Uterus (tissue), 4 donors: ENCODE measurements at places on chromosomes 2 and 18. TPM values are rescaled to one million over a fixed set of nuclear protein-coding genes. Genes with fewer than 3 reads are reported as not detected.

DNA sequence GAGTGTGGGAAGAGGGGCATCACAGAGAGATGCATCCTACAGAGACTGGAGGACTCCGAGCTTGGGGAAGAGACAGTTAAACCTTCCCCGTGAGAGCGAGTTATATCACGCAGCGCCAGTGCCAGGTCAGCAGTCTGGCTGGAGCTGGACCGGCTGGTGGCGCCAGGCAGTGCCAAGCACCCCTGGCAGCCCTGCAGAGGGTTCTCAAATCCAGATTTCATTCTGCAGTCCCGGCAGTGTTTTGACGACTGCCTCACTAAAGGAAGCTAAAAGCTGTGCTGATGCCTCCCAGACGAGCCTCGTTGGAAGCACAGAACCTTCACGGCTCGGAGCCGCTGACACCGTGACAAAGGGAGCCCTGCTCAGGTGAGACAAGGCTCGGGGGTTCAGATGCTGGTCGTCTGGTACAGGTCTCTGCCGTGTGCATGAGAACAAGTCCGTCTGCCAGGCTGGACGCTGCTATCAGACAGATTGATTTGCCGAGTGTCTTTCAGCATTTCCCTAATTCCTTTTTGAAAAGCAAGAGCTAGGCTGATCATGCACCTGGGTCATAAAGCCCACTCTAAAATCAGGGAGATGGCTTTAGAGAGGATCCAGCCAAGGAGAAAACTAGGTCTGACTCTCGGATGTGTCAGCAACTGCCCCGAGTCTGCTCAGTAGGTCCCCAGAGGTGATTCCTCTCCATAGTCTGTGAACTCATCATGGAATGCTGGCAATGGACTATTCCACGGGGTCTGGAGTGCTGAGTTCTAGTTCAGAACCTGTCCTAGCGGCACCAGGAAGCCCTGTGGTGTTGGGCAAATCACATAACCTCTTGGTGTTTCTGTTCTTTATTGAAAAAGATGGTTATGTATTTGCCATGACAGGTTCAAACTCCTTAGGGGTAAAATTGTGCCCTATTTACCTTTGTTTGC lies 240.6 kb downstream of the SOX11 start:
- no peak overlapping the region for H3K27ac ChIP-seq
- H3K36me3 ChIP-seq, result no peaks in the 10 kb centered on the region
- no peak overlapping the region for H3K4me3 ChIP-seq
- no peaks in the 10 kb centered on the region for H3K4me1 ChIP-seq
- H3K27me3 ChIP-seq, result no peaks in the 10 kb centered on the region
- DNase-seq, result no peak

GRCh38 chr2:13413989-13414388 lies 697.3 kb downstream of the TRIB2 start:
- no peak for DNase-seq
- H3K4me1 ChIP-seq, result no peaks in the 10 kb centered on the region
- no peak overlapping the region for H3K27ac ChIP-seq
- no peaks in the 10 kb centered on the region for H3K36me3 ChIP-seq
- no peak overlapping the region for H3K4me3 ChIP-seq

POMC gene
- total RNA-seq, result 8.5 TPM

DNA sequence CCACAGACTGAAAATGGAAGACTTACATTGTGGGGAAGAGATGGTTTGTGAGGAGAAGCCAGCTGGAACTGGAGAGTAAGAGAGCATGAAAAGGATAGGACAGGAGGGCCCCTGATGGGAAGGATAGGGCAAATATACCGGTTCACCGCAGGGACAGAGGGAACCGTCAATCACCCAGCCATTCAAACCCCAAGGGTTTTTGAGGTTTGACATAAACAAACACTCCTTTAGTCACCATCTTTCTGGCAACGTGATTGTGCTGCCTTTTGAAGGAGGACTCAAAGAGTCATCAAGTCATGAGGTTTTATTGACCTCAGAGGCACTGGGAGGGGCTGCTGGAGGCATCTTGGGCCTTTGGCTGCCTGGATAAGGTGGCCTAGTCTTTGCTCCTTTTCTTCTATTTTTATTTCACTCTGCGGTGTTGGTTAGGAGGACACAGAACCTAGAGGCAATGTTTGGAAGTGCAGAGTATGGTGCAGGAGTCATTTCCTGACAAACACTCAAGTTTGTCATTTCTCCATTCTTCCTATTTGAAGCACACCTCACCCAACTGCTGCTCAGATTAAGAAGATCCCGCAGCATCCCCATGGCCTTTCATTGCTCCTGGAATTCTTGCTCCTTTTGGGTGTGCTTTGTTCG lies 487.3 kb upstream of the SPRED2 start:
- H3K4me3 ChIP-seq, result no peak overlapping the region
- H3K27me3 ChIP-seq, result no peaks in the 10 kb centered on the region
- no peak for DNase-seq
- H3K36me3 ChIP-seq, result no peaks in the 10 kb centered on the region
- H3K4me1 ChIP-seq, result no peaks in the 10 kb centered on the region

GRCh38 chr2:57947398-57947797 lies 99.2 kb upstream of the VRK2 start:
- no peak overlapping the region for H3K27ac ChIP-seq
- H3K27me3 ChIP-seq, result no peaks in the 10 kb centered on the region
- no peak overlapping the region for H3K4me3 ChIP-seq

DNA sequence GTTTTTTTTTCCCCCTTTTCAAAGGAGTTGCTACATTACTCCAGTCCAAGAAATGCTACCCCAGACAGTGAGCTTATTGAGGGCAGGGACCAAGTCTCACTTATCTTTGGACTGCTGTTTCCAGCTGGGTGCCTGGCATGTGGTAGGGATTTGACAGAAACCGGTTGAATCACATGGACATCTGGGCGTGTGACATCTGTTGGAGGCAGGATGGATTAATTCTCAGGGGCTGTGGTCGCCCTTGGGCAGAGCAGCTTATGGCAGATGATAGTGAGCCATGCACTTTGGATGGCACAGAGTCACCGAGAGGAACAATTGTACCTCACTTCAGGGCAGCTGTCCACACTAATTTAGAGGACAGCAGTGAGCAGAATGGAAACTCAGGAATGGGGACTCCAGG lies 254.6 kb upstream of the ID2 start:
- no peaks in the 10 kb centered on the region for H3K36me3 ChIP-seq
- H3K4me1 ChIP-seq, result no peaks in the 10 kb centered on the region
- no peak overlapping the region for H3K4me3 ChIP-seq
- no peaks in the 10 kb centered on the region for H3K27me3 ChIP-seq
- DNase-seq, result no peak
- no peak overlapping the region for H3K27ac ChIP-seq

DNA sequence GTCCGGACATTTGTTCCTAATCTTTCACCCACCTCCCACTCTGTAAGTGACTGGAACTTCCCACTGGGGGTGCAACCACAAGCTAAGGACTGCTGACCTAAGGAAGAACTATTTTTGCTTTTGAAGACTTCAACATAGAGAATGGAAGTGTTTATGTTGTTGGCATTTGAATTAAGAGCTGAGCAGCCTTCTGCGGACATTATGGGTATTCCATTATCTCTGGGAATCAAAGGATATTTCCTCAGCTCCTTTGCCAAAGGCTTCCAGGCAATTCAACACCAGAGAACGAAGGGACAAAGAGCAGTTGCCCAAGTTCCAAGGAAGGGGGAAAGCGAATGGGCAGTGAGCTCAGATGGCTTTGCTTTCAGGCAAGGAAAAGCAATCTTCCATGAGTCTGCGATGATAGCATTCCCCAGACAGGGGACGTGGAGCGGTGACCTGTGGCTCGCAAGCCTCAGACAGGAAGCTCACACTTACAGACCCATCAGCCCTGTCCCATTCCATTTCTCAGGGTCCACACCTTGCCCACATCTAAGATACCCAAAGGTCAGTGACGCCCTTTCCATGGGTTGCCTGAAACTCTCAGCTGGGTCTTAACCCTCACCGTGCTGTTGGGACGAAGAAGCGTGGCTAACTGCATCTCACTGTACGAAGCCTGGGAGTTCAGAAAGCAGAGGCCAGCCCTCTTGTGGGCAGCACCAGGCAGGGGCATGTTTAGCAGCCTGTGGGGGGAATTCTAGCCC lies 116.8 kb downstream of the COPS8 start:
- no peaks in the 10 kb centered on the region for H3K27me3 ChIP-seq
- peaks cover 10% of the 10 kb centered on the region for H3K4me1 ChIP-seq
- no peak for DNase-seq
- no peak overlapping the region for H3K4me3 ChIP-seq

- no peak for DNase-seq
- H3K36me3 ChIP-seq, result no peaks in the 10 kb centered on the region
- H3K4me3 ChIP-seq, result no peak overlapping the region
Observed at GRCh38 chr18:1252534-1252933, 347.9 kb downstream of the ADCYAP1 start.

PPP1CB gene
- total RNA-seq, result 366 TPM

NYAP2 gene
- total RNA-seq, result not detected

GRCh38 chr2:217404236-217404760 lies 544.4 kb upstream of the TNP1 start:
- DNase-seq, result no peak
- no peaks in the 10 kb centered on the region for H3K27me3 ChIP-seq
- peaks cover 6% of the 10 kb centered on the region for H3K4me1 ChIP-seq
- H3K4me3 ChIP-seq, result no peak overlapping the region
- no peaks in the 10 kb centered on the region for H3K36me3 ChIP-seq
- H3K27ac ChIP-seq, result peak overlapping the region; percentile 76

HOXD9 gene
- total RNA-seq, result 3.8 TPM

DNA sequence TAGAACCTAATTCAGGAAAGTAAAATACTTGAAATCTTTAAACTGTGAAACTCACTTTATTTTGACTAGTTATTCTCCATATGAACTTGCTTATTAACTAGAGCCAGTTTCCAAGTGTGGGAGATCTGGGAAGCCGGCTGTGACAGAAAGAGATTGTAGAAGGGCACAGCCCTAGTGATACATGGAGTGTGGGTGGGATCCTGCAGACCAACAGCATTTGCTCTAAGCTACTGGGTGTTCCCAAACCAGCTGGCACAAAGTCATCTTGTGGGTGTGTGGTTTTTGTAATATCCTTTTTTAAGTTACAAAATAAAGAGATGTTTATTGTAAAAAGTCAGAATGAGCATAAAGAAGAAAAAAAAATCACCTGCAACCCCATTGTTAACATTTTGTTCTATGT lies 3.4 kb downstream of the DUSP19 start:
- H3K4me3 ChIP-seq, result no peak overlapping the region
- H3K4me1 ChIP-seq, result no peaks in the 10 kb centered on the region
- H3K27ac ChIP-seq, result no peak overlapping the region
- no peaks in the 10 kb centered on the region for H3K27me3 ChIP-seq
- H3K36me3 ChIP-seq, result no peaks in the 10 kb centered on the region
- no peak for DNase-seq

DNA sequence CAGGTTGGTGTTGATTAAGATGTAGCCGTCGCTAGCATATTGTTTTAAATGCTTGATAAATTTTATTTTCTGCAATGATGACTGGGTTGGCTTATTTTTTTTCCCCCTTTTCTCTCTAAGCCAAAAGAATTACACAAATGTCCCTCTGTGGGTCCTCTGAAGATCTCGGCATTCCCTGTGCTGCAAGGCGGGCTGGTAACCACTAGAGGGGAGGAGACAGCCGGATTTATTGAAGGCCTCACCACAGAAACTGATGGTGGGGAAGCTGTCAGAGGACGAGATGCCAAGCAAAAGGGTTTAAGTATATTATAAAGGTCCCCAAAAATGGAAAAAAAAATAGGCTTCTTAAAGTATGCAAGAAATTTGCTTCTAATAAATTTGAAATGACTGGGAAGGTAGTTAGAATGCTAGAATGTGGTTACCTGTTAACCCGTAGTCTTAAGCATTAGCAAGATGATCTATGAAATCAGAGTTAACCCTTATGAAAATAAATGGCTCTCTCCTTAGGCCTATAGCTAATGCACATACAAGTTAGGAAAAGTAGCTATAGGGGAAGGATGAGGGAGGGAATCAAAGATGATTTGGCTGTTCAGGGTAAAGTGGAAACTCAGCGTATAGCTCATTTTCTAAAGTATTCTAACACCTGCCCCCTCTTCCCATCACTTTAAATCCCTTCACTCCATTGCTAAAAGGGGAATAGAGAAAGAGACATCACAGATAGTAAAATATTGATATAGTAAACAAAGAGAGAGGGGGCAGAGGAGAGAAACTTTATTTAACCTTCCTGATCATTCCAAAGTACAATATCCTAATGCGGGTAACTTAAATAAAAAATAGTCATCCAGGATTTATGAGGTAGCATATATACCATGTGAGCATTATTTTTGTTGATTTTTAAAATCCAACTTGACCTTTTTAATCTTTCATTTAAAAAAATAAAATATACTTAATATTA lies 894.5 kb upstream of the POU3F3 start:
- no peak overlapping the region for H3K27ac ChIP-seq
- no peaks in the 10 kb centered on the region for H3K36me3 ChIP-seq
- no peak for DNase-seq
- no peaks in the 10 kb centered on the region for H3K27me3 ChIP-seq
- no peaks in the 10 kb centered on the region for H3K4me1 ChIP-seq
